ENCODE measurements at places on chromosomes 16 and 17.

- peak; percentile 65 for DNase-seq
Observed at GRCh38 chr17:5237541-5238016, 2.9 kb upstream of the SCIMP start.

DNA sequence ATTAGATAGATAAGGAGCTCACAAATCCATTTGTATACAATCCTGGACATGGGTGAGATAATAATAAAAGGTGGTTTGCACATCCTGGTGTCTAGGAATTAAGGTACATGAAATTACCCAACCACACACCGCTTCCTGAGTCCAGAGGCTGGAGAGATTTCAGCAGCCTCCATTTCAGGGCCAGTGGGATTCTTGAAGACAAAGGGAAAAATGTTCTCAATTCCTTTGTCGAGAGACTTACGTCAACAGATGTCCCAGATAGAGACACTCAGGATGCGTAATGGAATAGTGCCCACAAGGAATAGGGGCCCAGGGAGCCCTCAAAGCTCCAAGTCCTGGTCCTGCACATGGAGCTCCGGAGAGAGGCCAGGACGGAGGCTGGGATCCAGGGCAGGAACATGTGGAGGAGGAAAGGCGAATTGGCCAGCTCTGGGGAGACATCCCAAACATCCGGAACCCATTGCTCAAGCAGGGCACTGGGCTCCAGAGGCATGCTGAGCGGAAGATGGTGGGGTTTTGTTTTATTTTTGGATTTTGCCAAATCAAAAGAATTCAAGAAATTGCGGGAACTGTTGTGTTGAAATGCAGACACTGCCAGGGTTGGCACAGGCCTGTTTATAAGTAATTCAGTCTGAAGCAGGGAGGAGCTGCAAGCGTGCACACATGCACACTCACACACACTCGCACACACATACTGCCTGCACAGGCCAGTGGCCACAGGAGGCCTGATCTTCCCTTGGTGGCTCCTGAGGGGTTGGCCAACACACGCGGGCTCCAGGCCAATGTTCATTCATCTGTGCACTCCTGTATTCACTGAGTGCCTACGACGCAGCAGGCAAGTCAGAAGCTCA, 97.2 kb downstream of the NOG start:
- DNase-seq: no peak

GRCh38 chr17:56641894-56642293, 48.4 kb downstream of the NOG start:
- DNase-seq: no peak

GRCh38 chr17:69788957-69789356, 286.1 kb upstream of the KCNJ16 start:
- DNase-seq: no peak

GRCh38 chr16:30397056-30397455, 1.8 kb downstream of the ZNF48 start:
- DNase-seq: no peak

DNA sequence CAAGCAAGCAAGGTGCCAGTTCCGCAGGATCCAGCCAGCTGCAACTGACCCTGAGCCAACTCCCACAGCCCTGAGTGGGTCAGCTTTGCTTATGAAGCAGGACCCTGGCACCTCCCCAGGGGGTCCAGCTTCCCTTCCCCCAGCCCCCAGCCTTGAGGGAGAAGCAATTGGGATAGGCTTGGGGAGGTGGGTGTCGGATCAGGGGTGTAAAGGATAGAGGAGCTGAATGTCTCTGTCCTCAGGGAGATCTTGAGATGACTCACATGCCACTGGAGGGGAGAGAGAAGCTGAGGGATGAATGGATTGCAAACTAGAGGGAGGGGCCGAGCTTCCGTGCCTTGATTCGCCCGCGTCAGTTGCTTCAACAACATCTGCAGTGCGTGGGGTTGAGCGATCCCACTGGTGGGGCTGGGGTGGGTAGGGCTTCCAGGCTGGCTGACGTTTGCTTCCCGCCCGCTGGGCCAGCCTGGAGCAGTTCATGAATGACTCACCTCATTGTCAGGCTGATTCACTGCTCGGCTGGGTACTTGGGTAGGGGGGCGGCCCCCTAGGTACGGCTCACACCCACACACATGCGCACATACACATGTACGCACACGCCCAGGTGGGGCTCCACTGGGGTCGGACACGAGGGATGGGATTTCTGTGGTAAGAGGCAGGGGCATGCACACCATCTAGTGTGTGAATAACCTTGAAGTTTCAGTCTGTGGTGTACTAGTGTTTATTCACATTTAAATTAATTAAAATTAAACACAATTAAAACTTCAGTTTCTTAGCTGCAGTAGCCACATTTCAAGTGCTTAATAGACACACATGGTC, 3.6 kb upstream of the HROB start:
- DNase-seq: peak; percentile 79

DNA sequence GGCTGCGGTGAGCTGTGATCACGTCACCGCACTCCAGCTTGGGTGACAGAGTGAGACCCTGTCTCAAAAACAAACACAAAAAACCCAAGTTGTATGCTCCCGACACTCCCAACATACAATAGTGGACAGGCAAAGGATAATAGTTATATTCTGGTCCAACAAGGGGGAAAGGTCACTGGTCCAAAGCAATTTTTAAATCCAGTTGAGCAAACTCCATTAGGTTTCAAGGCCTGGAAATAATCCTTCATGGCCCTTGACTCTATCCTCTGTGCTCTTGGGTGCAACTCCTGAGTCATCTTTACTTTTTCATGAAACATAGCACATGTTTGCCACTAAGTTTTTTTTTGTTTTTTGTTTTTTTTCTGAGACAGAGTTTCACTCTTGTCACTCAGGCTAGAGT, 50.3 kb upstream of the PHOSPHO1 start:
- DNase-seq: no peak

- DNase-seq: no peak
Observed at GRCh38 chr16:80614908-80615671, 74.3 kb downstream of the DYNLRB2 start.

GRCh38 chr17:72613396-72613795, 479.1 kb downstream of the SLC39A11 start:
- no peak for DNase-seq

GRCh38 chr16:55543472-55543871, 23.0 kb upstream of the CAPNS2 start:
- no peak for DNase-seq

- DNase-seq: no peak
Observed at GRCh38 chr17:6092182-6092902, 22.2 kb downstream of the WSCD1 start.

DNA sequence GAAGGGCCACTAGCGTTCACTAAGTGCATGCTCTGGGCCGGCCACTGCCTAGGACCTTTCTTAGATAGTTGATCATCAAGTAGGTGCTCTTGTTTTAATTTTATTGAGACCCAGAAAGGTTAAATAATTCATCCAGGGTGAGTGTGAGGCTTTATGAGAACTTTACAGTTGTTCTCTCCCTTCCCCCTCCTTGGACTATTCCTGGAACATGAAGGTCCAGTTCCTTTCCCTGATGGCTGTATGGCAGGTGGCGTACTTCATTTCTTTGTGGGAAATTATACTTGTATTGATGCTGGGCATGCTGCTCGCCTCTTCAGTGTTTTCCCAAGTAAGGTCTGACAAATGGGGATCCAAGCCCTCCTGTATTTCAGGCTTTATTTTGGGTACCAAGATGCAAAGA, 8.5 kb downstream of the SGF29 start:
- no peak for DNase-seq

DNA sequence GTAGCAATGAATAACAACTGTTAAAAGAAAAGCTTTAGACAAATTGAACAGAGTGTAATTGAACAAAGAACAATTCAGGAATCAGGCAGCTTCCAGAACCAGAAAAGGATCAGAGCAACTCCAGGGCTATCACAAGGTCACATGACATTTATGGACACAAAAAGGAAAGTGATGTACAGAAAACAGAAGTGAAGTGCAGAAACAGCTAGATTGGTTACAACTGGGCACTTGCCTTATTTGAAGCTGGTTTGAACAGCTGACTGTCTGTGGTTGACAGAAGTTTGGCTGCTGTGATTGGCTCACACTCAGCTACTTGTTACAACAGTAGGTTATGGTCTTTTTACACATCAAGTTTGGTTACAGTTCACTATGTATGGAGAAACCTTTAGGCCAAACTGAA, 14.8 kb downstream of the EFCAB5 start:
- no peak for DNase-seq

DNA sequence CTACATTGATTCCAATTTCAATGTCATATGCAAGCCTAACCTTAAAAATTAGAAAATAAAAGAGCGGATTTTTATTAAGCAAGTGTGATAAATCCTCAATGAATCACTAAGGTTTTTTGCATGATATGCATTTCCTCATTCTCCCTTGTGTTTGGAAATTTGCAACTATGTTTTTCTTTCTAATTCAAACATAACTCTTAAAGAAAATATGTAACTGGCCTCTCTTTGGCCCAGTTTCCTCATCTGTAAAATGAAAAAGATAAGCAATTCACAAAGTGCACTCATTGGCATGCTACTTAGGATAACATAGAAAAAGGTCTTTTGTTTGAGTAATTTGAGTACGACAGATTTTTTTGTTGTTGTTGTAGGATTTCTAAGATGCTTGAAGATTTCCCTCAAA, 295.5 kb downstream of the CDH11 start:
- no peak for DNase-seq

DNA sequence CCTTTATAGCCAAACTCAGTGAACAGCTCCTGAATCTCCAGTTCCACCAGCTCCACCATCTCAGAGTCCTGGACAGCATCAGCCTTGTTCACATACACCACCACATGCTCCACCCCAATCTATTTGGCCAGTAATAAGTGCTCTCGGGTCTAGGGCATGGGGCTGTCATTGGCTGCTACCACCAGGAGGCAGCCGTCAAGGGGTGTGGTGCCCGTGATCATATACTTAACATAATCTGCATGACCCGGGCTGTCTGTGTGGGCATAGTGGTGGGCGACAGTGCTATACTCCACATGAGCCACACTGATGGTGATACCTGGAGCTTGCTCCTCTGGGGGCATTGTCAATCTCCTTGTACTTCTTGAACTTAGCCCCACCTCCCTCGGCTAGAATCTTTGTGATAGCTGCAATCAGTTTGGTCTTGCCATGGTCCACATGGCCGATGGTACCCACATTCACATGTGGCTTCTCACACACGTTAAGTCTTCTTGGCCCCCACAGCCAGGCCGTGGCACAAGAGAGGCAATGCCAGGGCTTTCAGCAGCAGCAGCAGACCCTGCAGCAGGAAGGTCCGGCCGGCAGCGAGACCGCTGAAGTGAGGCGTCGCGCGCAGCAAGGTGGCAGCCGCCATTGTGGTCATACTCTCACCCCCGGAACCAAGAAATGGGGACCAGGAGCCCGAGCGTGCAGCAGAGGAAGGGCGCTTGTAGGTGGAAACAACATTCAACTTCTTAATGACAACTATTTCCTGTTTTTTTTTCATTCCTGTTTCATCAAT, 210.3 kb upstream of the WSB1 start:
- no peak for DNase-seq

DNA sequence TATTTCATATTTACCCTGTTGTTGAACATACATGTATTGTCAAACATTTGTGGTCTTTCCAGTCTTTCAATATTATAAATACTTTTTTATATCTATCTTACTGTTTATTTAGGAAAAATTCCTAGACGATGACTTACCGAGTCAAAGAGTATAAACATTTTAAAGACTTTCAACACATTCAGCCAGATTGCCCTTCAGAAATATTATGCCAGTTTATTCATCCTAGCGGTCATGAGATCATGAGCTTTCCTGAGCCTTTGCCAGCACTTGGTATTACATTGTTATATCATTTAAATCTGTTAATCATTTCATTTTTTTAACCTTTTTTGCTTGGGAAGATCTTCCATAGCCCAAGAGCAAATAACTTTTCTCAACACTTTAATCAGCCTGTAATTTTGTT, 197.4 kb downstream of the SPECC1 start:
- DNase-seq: no peak

DNA sequence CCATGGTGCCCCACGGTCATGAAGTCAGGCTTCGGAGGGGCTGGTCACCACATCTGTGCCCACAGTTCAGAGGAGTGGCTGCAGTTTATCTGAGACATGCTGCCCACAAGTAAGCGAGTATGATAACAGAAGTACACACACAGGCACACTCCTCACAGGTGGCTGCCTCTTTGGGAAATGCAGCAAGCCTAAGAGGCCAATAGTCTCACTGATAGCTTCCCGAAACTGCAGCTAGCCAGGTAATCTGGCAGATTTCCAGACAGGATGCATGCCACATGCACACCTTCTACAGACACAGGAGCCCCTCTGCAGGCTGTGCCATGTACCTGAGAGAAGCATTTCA, 12.6 kb upstream of the GFOD2 start:
- DNase-seq: no peak

- DNase-seq: no peak
Observed at GRCh38 chr17:9346296-9346926, 229.2 kb downstream of the STX8 start.

GRCh38 chr16:24118126-24118821, 137.9 kb upstream of the CACNG3 start:
- no peak for DNase-seq

DNA sequence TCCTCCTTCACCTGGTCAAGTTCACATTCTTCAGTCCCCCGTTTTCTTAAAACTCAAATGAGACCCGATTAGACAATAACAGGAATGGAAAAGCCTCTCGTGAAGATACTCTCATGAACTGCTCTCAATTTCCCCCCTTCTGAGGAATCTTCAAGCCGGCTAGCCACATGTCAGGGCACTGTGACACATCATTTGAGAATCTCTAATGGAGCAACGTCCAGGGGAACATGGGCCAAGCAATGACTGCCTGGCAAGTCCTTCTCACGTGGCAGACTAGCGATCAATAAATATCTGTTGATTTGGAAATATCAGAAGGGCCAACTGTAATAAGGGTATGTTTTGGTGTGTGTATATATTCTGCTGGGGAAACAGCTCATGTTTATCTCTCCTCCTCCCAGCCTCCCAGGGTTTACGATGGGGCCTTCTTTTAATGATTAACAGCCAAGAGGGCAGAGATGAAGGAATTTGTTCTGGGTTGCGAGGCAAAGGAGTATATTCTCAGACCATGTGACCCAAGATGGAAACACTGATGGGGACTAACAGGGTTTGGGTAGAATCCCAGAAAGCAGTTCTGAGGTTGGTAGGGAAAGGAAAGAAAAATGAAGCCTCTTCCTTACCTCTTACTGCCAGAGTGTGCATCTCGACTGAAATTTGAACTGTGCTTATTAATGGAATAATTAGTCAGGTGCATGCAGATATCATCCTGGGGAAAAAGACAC, 21.4 kb downstream of the TTLL6 start:
- no peak for DNase-seq
